ENCODE measurements at places on chromosomes 4 and X.

DNA sequence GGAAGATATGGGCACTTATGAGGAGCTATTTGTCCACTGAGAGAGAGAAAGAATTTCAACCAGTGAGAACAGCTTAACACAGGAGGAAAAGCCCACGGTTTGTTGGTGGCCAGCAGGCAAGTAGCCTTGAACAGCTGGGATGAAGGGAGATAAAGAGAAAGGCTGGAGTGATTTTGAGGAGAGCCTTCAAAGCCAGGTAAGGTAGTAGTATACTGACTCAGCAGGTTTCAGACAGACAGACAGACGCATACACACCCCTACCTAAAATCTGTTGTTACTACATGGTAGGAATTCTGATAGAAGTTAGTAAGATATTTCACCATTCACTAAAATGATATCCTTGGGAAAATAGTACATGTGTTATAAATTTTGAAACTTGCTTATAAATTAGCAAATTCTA lies 60.5 kb downstream of the SEC24D start:
- DNase-seq = no peak

GRCh38 chr4:15729910-15730533 lies 27.2 kb downstream of the BST1 start:
- no peak for DNase-seq

- no peak for DNase-seq
Observed at GRCh38 chrX:153384390-153384789, 16.8 kb downstream of the PNMA6E start.

DNA sequence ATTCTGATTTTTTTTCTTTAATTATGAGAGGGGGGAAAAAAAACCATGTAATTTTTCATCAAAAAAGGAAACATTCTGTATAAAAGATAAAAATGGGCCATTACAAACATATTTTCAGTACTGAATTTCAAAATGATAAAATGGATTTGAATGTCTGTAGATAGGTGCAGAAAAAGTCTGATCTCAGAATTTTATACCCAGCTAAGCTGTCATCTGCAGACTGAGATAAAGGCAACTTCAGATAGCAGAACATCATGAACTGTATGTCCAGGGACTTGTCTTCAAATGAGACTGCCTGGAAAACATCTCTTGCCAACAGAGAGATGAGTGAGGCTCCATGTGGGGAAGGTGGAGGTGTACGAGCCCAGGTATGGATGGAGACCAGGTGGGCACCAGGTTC lies 118.5 kb upstream of the PSAPL1 start:
- no peak for DNase-seq

GRCh38 chrX:57282568-57282967 lies 3.9 kb upstream of the FAAH2 start:
- DNase-seq = no peak

DNA sequence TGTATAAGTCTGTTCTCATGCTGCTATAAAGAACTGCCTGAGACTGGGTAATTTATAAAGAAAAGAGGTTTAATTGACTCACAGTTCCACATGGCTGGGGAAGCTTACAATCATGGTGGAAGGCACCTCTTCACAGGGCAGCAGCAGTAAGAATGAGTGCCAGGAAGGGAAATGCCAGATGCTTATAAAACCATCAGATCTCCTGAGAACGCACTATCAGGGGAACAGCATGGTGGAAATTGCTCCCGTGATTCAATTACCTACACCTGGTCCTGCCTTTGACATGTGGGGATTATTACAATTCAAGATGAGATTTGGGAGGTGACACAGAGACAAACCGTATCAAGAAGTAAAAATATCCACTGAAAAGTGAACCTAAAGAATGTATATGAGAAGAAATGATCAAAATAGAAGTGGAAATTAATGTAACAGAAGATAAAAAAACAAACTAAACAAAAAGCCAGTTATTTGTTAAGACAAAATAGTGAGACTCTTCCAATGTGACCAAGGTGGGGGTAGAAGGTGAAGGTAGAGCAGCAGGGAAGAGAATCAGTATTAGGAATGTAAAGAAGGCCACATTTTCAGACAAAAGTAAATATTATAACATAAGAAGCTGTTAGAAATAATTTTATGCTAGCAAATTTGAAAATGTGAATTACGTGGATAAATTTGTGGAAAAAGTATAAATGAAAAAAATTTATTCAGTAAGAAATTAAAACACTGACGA lies 372.9 kb downstream of the NKX6-1 start:
- no peak for DNase-seq

Measured in renal cortex interstitium (tissue), 15 donors.